ENCODE measurements at places on chromosomes 11 and 22. TPM values are rescaled to one million over a fixed set of nuclear protein-coding genes. Genes with fewer than 3 reads are reported as not detected.

H19 gene
- 15.0 TPM for total RNA-seq

DNA sequence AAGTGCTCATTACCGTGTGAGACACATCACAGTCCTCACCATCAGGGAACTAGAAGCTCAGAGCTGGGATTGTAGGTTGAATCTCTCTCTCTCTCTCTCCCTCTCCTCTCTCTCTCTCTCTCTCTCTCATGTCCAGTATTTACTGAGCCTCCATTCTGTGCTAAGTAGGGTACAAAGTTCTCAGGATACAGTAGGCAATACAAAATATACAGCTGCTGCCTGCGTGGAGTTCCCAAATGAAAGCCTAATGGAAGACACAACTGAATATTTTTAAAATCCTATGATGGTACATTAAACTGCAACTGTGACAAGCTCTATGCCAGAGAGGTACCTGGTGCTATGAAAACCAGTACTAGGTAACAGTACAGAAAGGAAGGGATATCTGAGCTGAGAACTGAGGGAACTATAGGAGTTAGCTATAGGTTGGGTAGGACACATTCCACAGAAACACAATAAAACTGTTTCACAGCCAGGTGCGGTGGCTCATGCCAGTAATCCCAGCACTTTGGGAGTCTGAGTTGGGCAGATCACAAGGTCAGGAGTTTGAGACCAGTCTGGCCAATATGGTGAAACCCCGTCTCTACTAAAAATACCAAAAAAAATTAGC lies 9.6 kb upstream of the PRG2 start:
- no peaks in the 10 kb centered on the region for H3K27me3 ChIP-seq
- no peak overlapping the region for H3K4me3 ChIP-seq
- DNase-seq = no peak
- H3K27ac ChIP-seq = no peak overlapping the region
- no peaks in the 10 kb centered on the region for H3K4me1 ChIP-seq

DNA sequence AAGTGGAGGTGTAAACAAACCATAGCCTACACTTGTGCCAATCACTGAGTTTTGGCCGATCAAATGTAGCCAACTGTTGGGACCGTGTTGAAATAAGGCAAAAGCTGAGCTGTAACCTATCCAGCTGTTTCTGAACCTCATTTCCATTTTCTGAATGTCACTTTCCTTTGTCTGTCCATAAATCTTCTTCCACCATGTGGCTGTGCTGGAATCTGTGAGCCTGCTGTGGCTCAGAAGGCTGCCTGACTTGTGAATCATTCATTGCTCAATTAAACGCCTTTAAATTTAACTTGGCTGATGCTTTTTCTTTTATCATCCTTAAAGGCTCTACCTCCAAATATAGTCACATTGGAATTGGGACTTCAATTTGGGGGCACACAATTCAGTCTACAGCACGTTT lies 203.1 kb upstream of the MPPED2 start:
- H3K27ac ChIP-seq = no peak overlapping the region
- no peak for DNase-seq
- H3K36me3 ChIP-seq = no peaks in the 10 kb centered on the region
- no peaks in the 10 kb centered on the region for H3K27me3 ChIP-seq
- H3K4me3 ChIP-seq = no peak overlapping the region

DNA sequence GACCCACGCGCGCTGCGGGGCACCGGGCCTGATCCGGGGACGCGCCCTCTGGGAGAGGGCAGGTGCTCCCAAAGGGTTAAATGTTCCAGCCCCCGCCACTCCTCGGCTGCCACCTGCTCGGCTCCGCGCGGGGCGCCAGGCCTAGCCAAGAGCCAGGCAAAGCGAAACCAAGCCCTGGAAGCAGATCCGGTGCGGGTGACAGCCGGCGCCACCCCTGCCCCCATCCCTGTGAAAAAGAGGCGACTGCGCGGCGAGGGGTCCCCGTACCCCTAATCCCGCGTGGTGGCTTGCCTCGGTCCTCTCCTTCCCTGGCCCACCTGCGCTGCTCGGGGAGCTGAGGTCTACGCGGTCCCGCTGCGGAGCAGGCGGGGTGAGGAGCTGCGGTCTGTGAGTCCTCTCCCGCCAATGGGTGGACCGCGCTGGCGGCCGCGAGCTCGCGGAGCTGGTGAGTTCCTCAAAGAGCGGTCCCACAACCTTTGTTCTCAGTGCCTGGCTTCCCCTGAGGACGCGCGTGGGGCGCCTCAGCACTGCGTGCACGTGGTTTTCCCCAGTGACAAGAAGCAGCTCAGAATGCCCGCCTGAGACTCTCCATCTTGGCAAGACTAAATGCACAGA lies at the start of gene ME3:
Gene ME3, minus strand, starts transcription at position 610 of the 615 bp plus-strand sequence.
- H3K27ac ChIP-seq = peak within 1 kb of the TSS; percentile 87
- no peaks in the 10 kb centered on the region for H3K4me1 ChIP-seq
- peak within 1 kb of the TSS; percentile 44 for H3K4me3 ChIP-seq

GRCh38 chr22:26172389-26172990 lies 3.2 kb downstream of the SEZ6L start:
- no peak overlapping the region for H3K4me3 ChIP-seq
- H3K36me3 ChIP-seq = no peaks in the 10 kb centered on the region
- H3K27me3 ChIP-seq = peaks cover 18% of the 10 kb centered on the region
- H3K4me1 ChIP-seq = no peaks in the 10 kb centered on the region
- no peak overlapping the region for H3K27ac ChIP-seq
- no peak for DNase-seq

GRCh38 chr11:131614631-131615030 lies 244.2 kb downstream of the NTM start:
- no peaks in the 10 kb centered on the region for H3K4me1 ChIP-seq
- H3K4me3 ChIP-seq = no peak overlapping the region
- H3K36me3 ChIP-seq = no peaks in the 10 kb centered on the region
- H3K27me3 ChIP-seq = no peaks in the 10 kb centered on the region
- no peak overlapping the region for H3K27ac ChIP-seq
- DNase-seq = no peak

TPH1 gene
- 13.8 TPM for total RNA-seq

- no peak for DNase-seq
- H3K27me3 ChIP-seq = no peaks in the 10 kb centered on the region
- no peak overlapping the region for H3K27ac ChIP-seq
- H3K36me3 ChIP-seq = no peaks in the 10 kb centered on the region
- H3K4me3 ChIP-seq = no peak overlapping the region
Measured at GRCh38 chr22:28246397-28246796, 327.3 kb upstream of the PITPNB start.

DNA sequence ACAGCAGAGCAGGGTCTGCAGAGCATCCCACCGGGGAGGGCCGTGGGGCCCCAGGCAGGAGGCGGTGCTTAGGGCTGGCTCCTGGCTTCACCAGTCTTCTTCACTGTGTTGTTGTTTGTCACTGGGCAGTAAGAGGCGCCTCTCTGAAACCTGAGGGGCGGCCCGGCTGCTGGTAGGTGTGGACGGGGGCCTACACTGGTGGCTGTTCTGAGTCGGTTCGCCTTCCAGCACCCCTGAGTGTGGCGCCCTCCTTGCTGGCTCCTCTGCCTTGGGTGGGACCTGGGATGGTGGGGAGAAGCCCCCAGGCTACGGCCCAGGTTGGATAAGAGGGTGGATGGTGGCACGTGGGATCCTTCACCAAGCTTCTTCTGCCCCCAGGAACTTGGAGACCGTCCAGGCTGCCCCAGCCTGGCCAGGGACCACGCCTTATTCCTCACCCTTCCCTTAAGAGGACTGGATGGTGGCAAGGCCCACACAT lies 10.4 kb upstream of the GRAMD4 start:
- no peak overlapping the region for H3K27ac ChIP-seq
- no peak for DNase-seq
- no peak overlapping the region for H3K4me3 ChIP-seq
- H3K36me3 ChIP-seq = no peaks in the 10 kb centered on the region
- H3K4me1 ChIP-seq = peaks cover 12% of the 10 kb centered on the region

DNA sequence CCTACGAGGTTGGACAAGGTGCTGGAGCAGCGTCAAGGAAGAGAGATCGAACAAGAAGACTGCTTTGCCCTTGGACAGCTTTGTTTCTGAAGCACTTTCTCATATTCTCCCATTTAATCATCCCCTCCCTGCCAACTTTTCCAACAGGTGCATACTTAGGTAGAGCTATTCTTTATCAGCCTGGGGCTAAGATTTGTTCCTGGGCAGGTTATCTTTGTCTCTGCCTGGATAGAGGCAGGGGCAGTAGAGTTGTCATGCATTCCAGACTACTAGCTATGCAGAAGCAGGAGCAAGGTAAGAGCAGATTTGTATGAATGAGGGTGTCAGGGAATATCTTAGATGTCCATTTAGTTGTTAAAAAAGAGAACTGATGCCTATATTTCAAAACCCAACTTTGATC lies 82.3 kb downstream of the PTPRJ start:
- no peak for DNase-seq
- no peaks in the 10 kb centered on the region for H3K27me3 ChIP-seq
- H3K4me1 ChIP-seq = no peaks in the 10 kb centered on the region
- H3K27ac ChIP-seq = no peak overlapping the region
- no peak overlapping the region for H3K4me3 ChIP-seq
- H3K36me3 ChIP-seq = no peaks in the 10 kb centered on the region

GRCh38 chr22:19242699-19243098 lies 48.8 kb downstream of the CLTCL1 start:
- no peak overlapping the region for H3K27ac ChIP-seq
- no peak for DNase-seq
- no peaks in the 10 kb centered on the region for H3K4me1 ChIP-seq

PRR33 gene
- total RNA-seq = not detected
